Adrenal gland (tissue), 19 donors: ENCODE measurements at places on chromosomes 7 and 10. TPM values are rescaled to one million over a fixed set of nuclear protein-coding genes. Genes with fewer than 3 reads are reported as not detected.
A peak's percentile ranks its signal among the peaks of the same experiment; 100 is the strongest.

- DNase-seq = no peak
These were observed 69.7 kb downstream of the VCL start for GRCh38 chr10:74067373-74068352.

DNA sequence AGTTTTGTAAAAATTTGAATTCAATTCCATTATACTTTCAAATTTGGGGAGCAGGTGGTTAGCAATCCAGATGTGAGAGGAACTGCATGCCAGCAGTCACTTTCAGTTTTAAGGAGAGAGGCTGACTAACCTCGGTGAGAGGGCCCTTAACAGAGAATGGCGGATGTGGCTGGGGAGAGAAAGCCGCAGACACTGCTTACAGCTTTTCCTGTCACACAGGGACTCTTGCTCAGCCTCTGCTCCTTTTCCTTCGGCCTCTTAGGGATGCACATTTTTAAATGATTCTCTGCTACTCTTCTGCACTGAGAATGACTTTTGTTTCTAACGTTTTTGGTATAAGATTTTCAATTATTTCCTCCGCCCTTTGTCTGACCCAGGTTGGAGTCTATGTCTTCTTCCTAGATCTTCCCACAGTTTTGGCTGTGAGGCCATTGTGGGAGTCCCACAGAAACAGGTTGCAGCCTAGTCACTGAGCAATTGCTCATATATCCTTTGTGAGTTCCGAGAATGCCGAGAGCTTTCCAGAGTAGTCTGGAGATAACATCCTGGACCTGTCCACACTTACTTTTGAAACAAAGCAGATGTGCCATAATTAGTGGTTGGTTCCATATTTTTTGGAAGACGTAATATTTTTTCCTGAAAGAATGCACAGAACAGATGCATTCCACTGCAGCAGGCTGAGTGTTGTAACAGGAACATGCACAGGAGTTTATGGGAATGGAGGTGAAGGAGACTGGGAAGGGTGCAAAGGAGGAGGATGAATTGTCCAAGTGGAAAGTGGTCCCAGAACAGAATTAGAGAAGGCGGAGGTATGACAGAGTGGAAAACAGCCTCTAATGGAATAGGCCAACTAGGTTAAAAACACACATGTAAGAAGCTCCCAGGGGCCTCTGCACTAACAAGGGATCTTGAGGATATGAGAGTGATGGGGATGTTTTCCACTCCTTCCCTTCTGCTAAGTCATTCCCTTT, 168.0 kb upstream of the ZNF32 start:
- no peak for DNase-seq

DNA sequence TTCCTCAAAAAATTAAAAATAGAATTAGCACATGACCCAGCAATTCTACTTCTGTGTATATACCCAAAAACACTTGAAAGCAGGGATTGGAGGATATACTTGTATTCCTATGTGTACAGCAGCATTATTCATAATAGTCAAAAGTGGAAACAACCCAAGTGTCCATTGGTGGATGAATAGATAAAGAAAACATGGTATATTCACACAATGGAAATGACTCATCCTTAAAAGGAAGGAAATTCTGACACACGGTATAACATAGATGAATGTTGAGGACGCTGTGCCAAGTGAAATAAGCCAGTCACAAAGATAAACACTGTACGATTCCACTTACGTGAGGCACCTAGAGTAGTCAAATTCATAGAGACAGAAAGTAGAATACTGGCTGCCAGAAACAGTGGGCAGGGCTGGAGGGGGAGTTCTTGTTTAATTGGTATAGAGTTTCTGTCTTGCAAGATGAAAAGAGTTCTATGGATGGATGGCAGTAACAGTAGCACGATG, 26.6 kb upstream of the KAT6B start:
- DNase-seq = no peak

SRI gene
- 42.7 TPM for total RNA-seq

DNA sequence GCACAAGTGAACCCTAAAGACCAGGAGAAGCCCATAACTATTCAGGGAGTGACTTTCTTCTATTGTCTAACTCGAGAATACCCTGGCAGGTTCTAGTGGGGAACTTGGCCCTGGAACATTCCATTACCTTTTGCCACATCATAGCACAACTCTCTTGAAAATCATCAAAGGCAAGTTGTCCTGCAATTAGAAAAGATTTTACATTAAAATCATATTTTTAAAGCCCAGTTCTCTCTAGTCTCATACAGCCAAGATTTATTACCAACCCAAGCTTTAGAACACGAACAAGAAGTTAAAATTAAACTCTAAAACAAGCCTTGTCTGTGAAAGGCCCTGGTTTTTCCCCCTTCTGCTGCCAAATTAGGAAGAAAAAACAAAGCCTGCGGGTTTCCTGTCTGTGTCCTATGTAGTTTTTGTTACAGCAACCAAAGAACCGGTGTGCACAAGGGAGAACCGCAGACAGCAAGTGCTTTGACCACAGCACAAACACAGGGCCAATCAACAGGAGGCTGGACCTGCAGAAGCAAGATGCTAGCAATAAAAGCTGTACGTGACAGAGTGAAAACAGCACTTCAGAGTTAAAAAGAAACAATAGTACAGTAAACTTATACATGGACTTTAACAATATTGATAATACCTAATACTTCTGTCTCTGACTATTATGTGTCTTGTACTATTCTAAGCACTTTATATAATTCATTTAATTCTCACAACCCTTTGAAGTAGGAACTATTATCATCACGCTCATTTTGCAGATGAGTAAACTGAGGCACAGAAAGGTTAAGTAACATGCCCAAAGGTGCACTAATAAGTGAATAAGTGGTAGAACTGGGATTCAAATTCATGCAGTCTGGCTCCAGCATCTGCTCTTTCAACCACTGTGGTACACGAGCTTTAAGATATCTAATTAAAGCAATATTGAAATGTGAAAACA, 65.8 kb downstream of the STK17A start:
- DNase-seq = no peak

DNA sequence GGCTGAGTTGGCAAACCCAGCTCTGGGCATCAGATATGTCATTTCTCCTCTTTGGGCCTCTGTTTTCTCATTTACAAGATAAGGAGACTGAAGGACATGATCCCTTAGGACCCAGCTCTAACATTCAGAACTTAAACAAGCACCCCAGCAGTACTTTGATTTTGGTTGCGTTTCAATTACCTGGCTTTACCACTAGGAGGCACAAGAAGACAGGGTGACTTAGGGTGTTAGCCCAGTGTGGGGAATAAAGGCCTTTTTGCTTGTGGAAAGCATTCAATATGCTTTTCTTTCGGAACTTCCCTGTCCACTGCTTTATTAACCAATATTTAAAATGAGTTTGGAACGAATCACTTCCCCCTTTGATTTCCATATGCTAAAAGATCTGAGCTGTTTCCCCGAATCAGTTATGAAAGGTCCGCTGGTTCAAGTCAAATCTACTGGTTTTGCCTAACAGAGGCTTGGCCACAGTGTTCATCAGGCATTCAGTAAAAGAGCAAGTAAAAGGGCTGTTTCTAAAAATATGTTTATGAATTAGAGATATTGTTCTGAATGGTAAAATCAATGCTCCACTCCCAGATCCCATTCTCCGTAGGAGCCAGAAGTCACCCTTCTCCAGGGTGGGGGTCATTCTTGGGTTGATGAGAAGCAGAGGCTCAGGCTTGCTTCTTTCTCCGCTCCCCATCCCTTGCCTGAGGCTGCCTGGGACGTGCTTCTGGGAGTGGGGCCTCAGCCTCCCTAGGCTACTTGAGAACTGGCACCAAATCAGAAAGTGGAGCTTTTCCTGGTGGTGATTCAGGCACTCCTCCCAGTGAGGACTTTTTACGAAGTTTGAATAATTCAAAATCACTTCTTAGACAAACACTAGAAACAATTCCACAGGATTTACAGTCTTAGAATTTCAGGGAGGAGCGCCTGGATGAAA, 105.5 kb downstream of the MYOF start:
- peak; percentile 64 for DNase-seq

GRCh38 chr10:47423476-47423875, 39.4 kb upstream of the ZNF488 start:
- DNase-seq = no peak

DNA sequence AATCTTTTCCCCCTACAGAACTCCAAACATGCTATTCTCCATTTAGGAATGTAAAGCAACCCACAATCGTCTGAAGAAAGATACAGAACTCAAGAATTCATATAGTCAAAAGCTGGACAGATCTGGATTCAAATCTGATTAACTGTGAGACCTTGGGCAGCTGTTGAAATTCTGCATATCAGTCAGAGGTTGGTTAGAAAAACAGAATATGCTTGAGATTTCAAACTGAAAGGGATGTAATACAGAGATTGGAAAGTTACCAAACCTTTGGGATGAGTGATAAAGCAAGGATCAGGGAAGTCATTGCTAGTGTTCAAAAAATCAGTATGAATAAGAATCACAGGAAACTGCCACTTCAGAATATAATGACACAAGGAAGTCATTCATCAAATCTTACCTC, 406.6 kb downstream of the HTR7 start:
- DNase-seq = no peak

FFAR4 gene
- total RNA-seq = 1.2 TPM

GRCh38 chr10:76209135-76209534, 777.7 kb downstream of the LRMDA start:
- no peak for DNase-seq

- peak; percentile 60 for DNase-seq
These were observed 12.3 kb downstream of the DDC start for GRCh38 chr7:50552921-50553320.

DNA sequence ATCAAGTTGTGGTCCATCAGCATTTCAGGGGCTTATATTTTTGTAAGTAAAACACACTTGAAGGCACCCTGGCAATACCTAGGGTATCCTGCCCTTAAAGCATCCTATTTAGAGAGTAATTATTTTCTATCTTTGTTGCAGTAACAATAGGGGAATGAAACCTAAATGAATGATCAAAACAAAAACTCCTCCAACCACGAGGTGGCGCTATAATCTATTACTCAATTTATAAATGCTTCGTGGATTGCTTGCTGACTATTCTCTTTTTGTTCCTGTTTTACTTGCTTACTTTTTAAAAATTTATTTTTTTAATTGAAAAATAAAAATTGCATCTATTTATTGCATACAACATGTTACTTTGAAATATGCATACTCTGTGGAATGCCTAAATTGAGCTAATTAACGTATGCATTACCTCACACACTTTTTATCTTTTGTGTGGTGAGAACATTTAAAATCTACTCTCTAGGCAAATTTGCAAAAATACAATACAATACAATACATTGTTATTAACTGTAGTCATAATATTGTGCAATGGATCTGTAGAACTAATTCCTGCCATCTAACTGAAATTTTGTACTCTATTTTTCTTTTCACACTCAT, 147.7 kb upstream of the BMPER start:
- peak; percentile 23 for DNase-seq

- peak; percentile 21 for DNase-seq
These were observed 188.4 kb upstream of the AGK start for GRCh38 chr7:141362580-141363435.

GRCh38 chr10:26797340-26797739, 63.4 kb downstream of the ABI1 start:
- no peak for DNase-seq

DNA sequence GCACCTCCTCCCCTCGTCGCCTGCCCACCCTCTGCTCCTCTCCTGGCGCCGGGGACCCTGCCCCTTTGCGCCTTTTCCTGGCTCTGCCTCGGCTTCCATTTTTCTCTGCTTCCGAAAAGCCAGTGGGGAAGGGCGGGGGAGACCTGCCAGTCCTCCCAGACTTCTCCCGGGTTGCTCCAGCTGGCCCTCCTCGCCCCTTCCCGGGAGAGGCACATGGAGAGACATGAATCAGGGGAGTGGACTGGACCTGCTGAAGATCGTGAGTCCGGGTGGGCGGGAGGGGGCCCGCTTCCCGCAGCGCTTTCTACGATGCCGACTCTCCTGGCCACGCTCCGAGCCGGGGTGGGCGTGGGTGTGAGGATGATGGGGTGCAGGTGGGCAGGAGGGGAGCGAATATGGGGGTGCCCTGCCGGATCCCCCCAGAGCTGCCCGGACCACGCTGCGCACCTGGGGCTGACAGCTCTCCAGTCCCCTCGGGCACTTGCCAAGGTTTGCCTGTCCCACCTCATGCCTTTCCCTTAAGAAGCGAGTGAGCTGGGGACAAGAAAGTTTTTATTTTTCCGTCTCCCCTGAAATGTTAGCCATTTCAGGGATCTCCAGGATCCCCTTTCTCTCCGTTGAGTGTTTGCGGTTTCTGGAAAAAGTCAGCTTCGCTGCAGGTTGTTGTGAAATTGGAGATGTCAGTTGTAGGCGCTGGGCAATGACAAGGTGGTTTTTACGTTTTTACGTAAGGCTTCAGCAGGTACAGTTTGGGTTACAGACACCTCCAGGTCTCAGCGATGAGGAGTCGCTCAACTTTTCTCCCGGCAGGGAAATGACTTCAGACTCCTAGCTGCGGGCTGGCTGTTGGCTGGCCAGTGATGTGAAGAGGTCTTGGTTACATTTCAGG, 977 bp downstream of the CACNB2 start:
- DNase-seq = no peak

NODAL gene
- total RNA-seq = not detected

LLCFC1 gene
- not detected for total RNA-seq

MTPN gene
- 91.6 TPM for total RNA-seq

DNA sequence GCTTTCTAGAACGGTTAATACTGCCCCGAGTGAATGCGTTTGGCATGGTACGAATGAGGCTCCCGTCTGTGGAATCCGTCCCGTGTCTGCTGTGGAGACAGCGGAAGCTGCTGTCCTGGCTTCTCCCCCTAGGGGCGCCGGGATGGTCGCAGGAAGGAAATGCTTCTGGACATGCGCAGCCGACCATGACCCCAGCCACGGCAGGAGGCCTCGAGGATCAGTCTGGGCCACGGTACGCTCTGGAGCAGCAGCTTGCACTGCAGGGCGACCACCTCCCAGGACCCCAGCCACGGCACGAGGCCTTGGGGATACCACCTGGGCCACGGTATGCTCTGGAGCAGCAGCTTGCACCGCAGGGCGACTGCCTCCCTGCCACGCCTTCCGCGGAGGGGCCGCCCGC, 107.9 kb downstream of the CYTH3 start:
- DNase-seq = no peak
